Stimulated activated CD4-positive, alpha-beta T cell treated with anti-CD3 and anti-CD28 coated beads, Interleukin-15, amount 100 ng/mL, for 1 hour (primary cell): ENCODE measurements at places on chromosomes 2 and 18.

GRCh38 chr2:192584976-192585375 lies 390.2 kb upstream of the TMEFF2 start:
- DNase-seq = no peak

DNA sequence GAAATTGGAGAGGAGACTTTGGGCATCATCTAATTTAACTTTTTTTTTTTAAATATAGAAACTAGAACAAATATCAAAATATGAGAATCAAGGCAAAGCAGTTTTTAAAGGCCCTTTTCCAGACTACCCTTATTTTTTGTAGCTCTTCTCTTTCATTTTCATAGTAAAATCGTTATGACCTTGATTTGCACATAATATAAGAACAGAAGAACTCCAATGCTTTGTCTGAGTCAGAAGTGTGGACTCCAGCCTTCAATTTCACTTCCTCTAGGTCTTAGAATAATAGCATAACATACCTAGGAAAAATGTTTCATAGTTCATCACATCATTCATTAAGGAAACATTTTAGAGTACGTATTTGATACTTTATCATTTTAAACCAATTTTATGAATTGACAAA lies 74.4 kb downstream of the ANKRD12 start:
- no peak for DNase-seq

DNA sequence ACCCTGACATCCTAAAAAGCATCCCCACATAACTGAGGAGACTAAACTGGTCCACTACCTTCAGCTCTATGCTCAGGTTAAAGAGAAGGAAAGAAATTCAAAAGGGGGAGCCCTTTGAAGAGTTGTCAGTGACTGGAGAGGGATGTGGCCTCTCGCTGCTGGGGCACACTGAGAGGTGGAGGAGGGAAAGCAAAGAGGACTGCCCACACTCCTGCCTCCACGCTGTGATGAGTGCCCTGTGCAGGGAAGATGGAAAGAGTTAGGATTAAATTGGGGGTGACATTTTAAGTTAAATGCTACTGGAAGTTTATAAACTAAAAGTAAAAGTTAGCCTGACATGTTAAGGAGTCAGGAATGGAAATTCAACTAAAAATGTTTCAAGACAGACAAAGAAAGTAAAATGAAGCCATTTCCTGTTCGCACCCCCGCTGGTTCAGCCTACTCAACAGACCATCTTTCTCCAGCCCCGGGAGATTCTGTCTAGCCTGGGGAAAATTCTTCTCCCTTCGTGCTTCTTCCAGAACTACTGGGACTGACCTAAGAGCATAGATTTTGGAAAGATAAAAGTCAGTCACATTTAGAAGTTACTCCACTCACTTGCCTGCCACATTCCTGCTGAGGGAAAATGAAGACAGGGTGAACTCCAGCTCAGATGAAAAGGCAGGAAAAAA lies 17.8 kb upstream of the INO80C start:
- DNase-seq = no peak

- no peak for DNase-seq
These were observed 227.6 kb downstream of the SEPTIN10 start for GRCh38 chr2:109386004-109386695.

- DNase-seq = no peak
These were observed 67.8 kb upstream of the MAP4K3 start for GRCh38 chr2:39504790-39505335.

GRCh38 chr18:10190564-10190963 lies 263.9 kb upstream of the APCDD1 start:
- no peak for DNase-seq

GRCh38 chr2:241064802-241065354 lies 37.2 kb downstream of the MTERF4 start:
- DNase-seq = no peak

DNA sequence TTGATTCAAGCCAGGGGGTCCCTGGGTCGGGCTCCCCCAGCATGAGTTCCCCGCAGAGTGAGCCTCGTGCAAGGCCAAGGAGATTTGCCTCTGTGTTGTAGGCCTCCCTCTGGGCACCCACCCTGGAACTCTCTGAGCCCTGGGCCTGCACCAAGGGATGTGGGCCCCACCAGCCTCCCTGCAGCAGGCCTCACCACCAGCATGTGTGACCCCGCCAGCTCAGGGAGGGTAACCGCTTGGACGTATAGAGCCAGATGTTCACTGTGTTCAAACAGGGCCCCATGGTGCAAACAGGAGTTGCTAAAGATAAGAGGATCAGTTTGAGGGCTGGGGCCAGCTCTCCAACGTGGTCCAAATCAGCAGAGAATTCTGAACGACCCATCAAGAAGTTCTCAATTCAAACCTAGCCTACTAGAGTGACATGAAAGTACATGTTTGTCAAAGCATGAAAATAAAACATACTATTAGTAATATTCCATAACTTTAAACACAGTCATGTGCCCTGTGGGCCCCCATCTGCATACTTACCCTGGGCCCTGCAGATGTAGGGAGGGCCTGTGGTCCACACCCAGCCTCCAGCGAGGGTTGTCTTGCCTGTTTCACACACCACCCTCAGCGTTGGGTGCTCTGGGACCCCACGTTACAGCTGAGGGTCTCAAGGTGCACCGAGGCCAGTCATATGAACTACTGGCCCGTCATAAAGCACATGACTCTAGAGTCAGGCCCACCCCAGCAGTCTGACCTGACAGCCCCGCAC lies 5.5 kb upstream of the TUBB6 start:
- DNase-seq = no peak

GRCh38 chr2:46365913-46366667 lies 68.9 kb downstream of the EPAS1 start:
- no peak for DNase-seq

- DNase-seq = no peak
These were observed 446.7 kb downstream of the SETBP1 start for GRCh38 chr18:45127405-45127804.

DNA sequence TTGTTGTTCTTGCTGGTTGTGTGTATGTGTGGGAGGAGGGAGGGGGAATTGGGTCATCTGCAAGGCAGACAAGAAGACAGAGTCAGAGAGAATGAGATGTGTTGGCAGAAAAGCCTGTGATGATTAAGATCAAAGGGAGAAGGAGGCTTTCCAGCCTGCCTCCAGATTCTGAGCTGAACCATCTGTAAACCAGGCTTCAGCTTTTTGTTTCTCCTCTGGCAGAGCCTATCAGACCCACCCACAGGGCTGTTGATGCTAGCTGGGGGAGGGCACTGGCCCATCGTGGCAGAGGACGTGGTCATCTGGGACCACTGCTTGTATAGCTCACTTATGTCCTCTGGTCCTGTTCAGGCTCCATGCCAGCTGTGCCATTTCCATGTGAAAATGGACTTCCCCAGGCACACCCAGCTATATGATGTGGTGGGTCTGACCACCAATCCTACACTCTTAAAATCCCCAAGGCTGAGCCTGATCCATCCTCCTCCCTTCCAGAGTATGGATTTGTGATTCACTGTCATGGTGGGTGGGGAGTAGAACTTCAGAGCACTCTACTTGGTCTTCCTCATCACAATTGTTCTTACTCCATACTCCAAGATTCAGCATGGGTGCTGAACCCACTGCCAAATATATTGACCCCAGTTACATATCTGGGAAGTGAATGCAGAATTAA lies 27.8 kb upstream of the COL6A3 start:
- DNase-seq = no peak

- DNase-seq = no peak
These were observed 235.6 kb downstream of the CPS1 start for GRCh38 chr2:210792000-210792399.

DNA sequence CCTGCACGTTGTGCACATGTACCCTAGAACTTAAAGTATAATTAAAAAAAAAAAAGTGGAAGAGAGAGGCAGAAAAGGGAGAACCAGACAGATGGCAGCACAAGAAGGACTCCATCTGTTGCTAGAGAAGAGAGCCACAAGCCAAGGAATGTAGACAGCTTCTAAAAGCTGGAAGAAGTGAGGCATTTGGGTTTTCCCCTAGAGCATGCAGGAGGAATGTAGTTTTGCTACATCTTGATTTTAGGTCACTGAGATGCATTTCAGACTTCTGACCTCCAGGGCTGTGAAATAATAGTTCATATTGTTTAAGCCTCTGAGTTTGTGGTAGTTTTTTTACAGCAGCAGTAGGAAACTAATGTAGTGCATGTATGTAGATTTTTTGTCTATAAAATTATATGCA lies 46.0 kb downstream of the CAVIN2 start:
- DNase-seq = no peak

- DNase-seq = no peak
These were observed 933.7 kb upstream of the LRATD1 start for GRCh38 chr2:13698847-13699246.
